GM12891 (cell line): ENCODE measurements at places on chromosomes 3 and 15.

DNA sequence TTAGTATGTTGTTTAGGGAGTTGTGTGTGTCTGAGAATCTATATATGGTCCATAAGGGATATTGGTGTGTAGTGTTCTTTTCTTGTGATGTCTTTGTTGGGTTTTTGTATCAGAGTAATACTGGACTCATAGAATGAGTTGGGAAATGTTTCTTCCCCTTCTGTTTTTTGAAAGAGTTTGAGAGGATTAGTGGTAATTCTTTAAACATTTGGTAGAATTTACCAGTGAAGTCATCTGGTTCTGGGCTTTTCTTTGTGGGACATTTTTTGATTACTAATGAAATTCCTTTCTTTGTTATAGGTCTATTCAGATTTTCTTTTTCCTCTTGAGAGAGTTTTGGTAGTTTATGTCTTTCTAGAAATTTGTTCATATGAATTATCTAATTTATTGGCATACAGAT is 16.9 kb downstream of the ACKR2 start:
- no peak for DNase-seq

GRCh38 chr15:29064290-29064689 is 178.5 kb downstream of the APBA2 start:
- no peak for DNase-seq

GRCh38 chr3:115814778-115815380 is 191.6 kb downstream of the GAP43 start:
- peak; percentile 15 for DNase-seq

- no peak for DNase-seq
Observed at GRCh38 chr3:148588291-148588690, 109.4 kb upstream of the AGTR1 start.

DNA sequence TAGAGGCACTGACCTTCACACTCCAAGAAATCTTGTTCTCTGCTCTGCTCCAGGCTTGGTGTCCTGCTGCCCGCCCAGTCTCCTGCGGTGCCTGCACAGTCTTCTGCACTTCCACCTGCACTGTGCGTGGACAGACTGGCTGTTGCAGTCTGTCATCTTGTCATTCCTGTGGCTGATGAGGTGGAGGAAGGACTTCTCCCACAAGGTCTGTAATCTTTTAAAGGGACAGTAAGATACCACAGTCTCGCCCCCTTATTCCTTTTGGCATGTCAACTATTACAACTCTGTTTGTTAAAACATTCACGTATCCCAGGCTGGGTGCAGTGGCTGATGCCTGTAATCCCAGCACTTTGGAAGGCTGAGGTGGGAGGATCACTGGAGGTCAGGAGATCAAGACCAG is 54.1 kb upstream of the IGF2BP2 start:
- DNase-seq: no peak

DNA sequence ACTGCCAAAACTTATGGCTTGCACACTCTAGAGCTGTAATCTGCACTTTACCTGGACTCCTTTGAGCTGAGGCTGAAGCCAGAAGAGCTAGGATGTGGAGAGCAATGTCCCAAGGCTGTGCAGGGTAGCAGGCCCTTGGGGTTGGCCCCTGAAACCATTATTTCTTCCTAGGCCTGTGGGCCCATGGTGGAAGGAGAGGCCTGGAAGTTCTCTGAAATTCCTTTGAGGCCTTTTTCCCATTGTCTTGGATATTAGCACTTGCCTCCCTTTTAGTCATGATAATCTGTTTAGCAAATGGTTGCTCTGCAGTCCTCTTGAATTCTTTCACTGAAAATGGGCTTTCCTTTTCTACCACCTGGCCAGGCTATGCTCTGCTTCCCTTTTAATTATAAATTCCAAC is 102.0 kb upstream of the SGO1 start:
- DNase-seq: no peak

DNA sequence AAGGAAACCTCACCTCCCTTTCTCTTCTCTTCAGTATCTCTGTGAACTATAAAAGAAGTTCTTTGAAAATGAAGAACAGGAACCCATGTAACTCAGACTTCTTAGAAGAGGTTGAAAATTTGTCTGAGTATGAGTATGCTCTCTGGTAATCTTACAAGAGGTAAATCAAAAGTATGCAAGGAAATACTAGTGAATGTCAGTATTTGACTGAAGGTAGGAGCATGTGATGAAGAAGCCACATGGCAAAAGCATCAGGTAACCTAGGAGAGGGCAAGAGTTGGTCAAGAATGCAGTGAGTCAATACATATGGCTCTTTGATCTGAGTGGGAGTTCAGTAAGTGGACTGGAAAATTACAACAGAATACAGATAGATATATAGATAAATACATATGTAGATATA is 133.0 kb upstream of the NECTIN3 start:
- no peak for DNase-seq

DNA sequence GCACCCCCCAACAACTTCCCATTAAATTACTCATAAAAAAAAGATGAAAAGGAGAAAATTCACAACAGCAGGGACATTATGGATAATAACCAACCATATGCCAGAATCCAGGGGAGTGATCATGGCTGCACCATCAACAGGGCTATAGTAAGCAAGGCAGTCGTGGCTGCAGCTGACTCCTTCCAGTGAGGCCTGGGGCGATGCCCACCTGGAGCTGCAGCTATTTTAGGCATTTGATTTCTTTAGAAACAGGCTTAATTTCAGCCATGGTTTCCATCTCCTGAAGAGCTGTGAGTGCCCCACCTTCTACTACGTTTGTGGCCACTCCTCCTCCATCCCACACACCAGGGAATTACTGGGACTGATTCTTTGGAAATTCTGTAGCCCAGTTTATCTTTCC is 84.0 kb downstream of the MINAR1 start:
- DNase-seq: no peak

GRCh38 chr15:72117486-72118016 is 399 bp downstream of the MYO9A start:
- peak; percentile 39 for DNase-seq

GRCh38 chr3:168040607-168041208 is 55.0 kb downstream of the GOLIM4 start:
- DNase-seq: no peak

- DNase-seq: no peak
Observed at GRCh38 chr3:168116279-168116678, 20.6 kb upstream of the GOLIM4 start.

DNA sequence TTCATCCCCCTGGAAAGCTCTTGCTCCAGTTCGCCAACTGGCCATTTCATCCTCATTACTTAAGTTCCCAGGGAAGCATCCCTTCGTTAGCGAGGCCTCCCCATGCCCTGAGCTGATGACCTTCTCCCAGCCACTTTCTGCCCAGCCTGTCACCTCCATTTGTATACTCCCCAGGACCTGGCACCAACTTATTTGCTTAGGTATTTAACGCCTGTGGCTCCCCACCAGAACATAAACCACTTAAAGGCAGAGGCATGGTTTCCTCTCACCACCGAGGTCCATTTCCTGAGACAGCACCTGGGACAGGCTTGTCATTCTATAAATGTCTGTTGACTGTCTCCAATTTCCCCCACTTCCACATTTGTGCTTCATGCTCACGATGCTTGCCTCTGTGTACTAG is 189.0 kb downstream of the ZNF621 start:
- DNase-seq: no peak

GRCh38 chr3:183591881-183592521 is 36.5 kb upstream of the KLHL6 start:
- DNase-seq: peak; percentile 35

- no peak for DNase-seq
Observed at GRCh38 chr3:55487381-55488241, 505 bp upstream of the WNT5A start.

DNA sequence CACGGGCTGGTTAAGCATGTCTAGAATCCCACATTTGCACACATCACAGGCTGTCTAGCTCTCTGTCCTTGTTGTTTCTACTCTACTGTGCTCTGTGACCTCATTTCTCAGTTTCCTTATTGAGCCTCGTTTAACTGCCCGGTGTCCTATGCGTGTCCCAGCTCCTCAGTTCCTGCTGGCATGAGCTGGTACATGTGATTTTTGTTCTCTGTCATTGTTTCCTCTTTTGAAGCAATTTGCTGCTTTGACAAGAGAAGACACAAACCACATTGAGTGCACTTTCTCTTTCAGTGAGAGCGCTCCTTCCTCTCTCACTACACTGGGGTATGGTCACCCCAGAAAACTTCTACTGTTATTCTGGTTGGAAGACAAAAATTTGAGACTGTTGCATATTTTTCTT is 563.5 kb downstream of the PDCD6IP start:
- DNase-seq: peak; percentile 5

GRCh38 chr3:52289338-52289746 is 1.7 kb downstream of the GLYCTK start:
- DNase-seq: no peak
